ENCODE measurements at places on chromosomes 12 and 14.

GRCh38 chr14:63854330-63854729 is 1.5 kb downstream of the SYNE2 start:
- DNase-seq, result no peak

- peak; percentile 89 for DNase-seq
Observed at GRCh38 chr12:124640056-124640455, 72.6 kb upstream of the NCOR2 start.

DNA sequence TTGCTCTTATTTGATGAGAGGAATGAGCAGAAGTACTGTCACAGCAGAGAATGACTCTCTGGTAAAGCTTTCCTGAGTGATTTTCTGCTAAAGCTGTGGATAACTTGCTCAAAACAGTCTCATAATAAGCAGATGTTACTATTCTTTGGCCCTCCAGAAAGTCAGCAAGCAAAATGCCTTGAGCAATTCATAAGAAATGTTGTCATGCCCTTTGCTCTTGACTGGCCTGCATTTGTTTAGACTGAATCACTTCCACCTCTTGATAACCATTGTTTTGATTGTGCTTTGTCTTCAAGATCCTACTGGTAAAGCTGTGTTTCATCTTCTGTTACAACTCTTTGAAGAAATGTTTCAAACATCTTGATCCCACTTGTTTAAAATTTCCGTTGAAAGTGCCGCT is 457.9 kb upstream of the FOXG1 start:
- DNase-seq, result peak; percentile 89

GRCh38 chr12:66409195-66409871 is 107.0 kb downstream of the HELB start:
- peak; percentile 56 for DNase-seq

DNA sequence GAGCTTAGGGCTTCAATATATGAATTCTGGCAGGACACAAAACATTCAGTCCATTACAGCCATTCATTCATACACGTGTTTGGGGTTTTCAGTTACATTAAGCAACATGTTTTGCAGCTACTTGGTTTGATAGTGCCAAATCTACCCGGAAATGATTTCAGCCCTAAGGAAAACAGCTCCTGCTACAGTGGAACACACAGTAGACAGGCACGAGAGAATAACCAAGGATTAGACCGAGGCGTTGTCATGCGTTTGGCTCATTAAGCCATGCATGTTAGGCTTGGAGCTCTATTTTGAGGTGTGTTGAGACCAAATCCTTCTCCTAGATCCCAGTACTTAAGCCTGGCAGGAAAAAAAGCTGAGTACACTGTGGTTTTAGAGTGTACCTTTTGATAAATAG is 177.4 kb downstream of the PRKCH start:
- DNase-seq, result peak; percentile 75

- DNase-seq, result no peak
Observed at GRCh38 chr14:49464885-49465284, 121.3 kb downstream of the RPS29 start.

- peak; percentile 65 for DNase-seq
Observed at GRCh38 chr12:62006076-62006732, 254.0 kb upstream of the USP15 start.

- no peak for DNase-seq
Observed at GRCh38 chr12:129559776-129560175, 344.0 kb downstream of the TMEM132D start.

DNA sequence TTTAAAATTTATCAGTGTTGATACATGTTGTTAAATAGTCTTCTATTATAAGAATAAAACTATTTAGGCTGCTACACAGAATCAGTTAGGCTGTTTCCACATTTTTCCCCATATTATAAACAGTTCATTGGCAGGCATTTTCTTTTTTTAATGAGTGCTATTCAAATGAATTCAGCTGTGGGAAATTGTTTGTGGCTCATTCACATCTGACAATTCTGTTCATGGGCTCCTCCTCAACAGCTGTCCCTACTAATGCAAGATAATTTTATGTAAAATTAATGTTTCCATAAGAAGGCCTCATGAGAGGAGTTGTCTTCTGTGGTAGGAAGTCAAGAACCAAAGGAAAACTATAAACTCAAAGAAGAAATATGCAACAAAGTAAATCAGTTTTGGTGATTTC is 218.0 kb downstream of the PPFIA2 start:
- DNase-seq, result no peak

DNA sequence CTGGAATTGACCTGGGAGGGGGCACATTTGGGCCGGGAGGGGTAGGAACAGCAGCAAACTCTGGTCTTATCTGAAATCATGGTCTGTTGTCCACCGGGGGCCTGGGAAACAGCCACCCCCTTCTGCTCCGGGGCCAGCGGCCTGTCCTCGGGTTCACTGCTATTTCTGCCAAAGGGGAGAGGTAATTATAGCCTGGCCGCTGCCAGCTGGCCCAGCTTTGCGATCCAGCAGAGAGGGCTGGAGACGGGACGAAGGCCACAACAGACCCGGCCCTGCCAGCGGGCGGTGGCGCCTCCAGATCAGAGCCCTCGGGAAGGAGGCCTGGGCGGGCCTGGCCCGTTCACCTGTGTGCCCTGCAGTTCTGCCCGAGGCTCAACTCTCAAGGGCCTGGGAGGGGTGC is at the start of gene C14orf180:
Gene C14orf180 (plus strand): TSS at position 258 of the 400 bp plus-strand sequence. CDS start 6,667 bp downstream, outside the sequence.
- DNase-seq, result no peak

DNA sequence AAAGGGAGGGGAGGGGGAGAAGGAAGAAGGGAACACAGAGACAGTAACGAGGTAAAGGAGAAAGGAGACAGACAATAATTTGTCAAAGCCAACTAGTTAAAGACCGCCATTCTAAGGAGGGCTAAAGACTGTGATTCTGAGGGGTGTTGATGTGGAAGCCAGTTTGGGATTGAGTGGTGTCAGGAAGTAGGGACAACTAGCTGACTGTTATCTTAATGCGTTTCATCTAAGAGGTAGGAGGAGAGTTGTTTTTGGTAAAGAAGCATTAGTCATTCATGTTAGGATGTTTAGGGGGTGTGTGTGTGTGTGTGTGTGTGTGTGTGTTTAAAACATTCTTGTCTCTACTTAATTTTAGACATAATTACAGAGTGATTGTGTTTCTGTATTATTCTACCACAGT is 95.0 kb downstream of the INSM2 start:
- DNase-seq, result no peak

- no peak for DNase-seq
Observed at GRCh38 chr12:21528953-21529352, 2.9 kb downstream of the SPX start.

DNA sequence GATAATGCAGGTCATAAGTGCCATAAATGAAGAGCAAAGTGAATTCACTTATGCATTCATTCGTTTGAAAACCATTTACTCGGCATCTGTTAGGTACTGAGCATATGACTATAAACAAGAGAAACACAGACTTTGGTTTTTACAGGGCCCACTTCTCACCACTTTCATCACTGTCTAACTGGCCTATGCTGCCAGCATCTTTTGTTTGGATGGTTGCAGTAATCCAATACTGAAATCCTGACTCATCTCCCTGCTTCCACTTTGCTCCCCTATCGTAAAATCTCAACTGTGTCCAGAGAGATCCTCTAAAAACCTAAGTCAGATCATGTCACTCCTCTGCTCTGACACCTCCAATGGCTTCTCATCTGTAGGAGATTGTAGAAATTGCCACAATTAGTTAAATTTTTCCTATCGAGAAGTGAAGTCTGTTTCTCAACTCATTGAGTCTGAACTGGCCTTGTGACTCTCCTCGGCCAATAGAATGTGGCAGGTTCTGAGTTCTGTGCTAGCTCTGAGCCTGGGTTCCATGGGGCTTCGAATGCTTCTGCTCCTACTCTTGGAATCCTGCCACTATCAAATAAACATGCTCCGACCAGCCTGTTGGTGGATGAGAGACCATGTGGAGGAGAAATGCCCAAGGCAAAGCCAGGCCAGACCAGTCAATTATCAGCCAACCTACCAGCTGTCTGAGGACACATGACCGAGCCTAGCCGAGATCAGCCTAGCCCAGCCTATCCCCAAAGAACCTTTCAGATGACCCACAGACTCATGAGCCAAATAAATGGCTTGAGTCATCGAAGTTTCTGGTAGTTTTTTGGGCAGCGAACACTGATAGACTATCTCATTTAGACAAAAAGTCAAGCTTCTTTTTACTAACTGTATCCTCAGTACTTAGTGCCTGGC is 2.2 kb upstream of the BATF start:
- DNase-seq, result peak; percentile 17

DNA sequence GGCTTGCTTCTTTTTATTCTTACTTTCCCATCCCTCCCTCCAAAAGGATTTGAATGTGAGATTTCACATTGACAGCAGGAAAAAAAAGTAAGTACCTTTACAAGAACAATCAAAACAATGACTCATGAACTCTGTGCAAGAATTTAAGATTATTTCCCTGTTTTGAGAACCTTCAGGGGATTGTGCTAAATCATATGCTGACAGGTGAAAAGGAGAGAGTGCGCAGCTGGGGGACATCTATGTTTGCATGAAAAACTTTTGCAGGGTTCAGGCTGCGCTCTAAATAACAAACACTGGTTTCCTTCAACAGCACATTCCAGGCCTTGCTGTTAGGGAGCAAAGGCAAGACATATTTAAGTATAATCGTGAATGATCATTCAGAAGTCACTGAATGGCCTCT is 27.3 kb downstream of the RERG start:
- DNase-seq, result peak; percentile 50

DNA sequence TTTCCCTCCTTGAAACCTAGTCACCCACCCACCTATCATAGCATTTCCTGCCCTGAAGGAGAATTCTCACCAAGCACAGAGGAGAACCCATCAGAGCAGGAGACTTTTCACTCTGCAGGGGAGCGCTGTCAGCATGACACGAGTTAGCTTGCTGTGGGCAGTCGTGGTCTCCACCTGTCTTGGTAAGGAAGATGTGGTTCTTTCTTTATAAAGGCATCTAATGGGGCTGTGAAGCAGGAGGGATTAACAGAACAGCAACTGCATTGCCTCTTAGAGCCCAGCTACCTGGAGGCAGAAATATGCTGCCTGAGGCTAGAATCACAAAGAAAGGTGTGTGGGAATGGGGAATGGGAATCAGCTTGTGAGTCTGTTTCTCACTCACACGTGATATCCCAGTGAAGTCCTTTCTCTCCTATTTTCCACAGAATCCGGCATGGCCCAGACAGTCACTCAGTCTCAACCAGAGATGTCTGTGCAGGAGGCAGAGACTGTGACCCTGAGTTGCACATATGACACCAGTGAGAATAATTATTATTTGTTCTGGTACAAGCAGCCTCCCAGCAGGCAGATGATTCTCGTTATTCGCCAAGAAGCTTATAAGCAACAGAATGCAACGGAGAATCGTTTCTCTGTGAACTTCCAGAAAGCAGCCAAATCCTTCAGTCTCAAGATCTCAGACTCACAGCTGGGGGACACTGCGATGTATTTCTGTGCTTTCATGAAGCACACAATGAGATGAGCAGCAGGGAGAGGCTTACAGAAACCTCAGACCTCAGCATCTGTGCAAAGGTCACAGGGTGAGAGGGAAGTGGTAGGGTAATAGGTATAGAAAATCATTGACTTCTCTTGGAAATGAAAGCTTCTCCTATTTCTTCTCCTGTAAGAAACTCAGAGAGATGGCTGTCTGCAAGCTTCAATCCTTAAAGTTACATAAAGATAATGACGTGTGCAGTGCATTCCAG is 316.9 kb downstream of the DAD1 start:
- DNase-seq, result no peak

DNA sequence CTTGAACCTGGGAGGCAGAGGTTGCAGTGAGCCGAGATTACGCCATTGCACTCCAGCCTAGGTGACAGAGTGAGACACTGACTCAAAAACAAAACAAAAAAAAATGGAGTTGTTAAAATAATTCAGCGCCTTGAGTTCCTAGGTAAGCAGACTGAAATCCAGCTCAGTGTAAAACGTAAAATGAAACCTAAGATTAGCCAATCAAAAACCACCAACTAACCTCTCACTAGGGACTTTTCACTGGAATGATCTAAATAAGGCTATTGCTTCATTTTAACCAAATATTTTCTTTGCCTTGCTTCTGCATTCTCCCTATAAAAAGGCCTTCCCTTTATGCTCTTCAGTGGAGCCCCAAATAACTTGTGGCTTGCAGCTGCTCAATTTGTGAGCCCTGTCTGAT is 91.6 kb upstream of the HIF1A start:
- DNase-seq, result no peak

DNA sequence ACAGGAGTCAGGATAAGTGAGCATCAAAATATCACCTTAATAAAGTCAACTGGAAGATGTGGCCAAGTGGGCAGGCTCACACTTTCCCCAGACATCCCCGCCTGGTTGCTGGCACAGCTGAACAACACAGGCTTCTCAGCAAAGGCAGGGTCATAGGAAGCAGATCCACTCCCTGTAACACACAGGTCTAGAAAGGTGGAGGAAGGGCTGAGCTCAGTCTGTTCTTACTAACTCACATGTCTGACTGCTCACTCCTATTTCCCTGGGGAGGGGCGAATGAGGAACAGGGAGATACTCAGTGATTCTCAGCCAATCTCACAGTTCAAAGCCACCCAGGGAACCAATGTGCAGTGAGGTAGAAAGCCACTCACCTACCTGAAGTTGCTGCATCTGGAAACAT is 45.0 kb upstream of the AMN1 start:
- DNase-seq, result peak; percentile 25

GRCh38 chr12:90871726-90872096 is 83.3 kb downstream of the CCER1 start:
- DNase-seq, result no peak

DNA sequence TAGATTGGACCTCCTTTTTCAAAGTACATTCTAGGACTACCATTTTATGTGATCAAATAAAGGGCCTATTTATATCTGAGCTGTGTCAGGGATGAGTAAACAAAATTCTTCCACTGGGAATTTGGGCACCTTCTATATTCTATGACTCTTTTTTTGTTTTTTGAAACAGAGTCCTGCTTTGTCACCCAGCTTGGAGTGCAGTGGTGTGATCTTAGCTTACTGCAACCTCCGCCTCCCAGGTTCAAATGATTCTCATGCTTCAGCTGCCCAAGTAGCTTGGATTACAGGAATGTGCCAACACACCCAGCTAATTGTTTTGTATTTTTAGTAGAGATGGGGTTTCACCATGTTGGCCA is 64.8 kb downstream of the DRAM1 start:
- no peak for DNase-seq

GRCh38 chr12:126994599-126994998 is 1272.4 kb upstream of the TMEM132C start:
- DNase-seq, result no peak
